Hematopoietic multipotent progenitor cell treated with erythropoietin and hydrocortisone succinate and interleukin-3 and kit ligand, for 8 days (in vitro differentiated cells): ENCODE measurements at places on chromosomes 11 and 22.

- DNase-seq = no peak
Measured at GRCh38 chr22:50177537-50178470, 7.3 kb downstream of the PANX2 start.

DNA sequence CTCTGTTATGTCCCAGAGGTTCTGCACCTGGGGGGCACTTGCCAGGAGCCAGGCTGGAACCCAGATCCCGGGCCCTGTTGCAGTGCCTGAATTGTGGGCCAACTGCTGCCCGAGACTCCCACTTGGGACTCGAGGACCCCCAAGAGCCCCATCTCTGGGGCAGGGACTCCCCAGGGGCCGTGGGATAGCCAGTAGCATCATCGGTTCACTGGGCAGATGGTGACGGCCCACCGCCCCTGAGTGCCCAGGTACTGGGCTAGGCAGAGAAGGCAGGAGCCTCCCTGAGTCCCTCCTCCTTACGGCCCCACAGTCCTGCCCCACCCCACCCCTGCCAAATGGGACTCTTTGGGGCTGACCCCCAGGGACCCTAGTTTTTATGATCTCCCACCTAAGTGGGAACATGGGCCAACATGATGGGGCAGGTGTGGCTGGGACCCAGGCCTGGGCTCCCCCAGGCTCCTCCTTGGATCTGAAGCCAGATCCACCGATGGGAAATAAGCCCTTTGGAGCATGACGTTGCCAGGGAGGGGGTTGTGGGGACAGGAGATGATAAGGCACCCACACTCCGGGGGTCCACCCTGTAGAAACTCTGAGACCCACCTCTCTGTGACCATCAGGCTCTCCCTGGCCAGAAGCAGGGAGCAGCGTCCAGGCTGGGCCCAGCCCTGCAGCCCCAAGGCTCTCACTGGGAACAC is 94.5 kb upstream of the FGF3 start:
- DNase-seq = no peak

- no peak for DNase-seq
Measured at GRCh38 chr11:2951231-2952110, 22.3 kb upstream of the PHLDA2 start.

DNA sequence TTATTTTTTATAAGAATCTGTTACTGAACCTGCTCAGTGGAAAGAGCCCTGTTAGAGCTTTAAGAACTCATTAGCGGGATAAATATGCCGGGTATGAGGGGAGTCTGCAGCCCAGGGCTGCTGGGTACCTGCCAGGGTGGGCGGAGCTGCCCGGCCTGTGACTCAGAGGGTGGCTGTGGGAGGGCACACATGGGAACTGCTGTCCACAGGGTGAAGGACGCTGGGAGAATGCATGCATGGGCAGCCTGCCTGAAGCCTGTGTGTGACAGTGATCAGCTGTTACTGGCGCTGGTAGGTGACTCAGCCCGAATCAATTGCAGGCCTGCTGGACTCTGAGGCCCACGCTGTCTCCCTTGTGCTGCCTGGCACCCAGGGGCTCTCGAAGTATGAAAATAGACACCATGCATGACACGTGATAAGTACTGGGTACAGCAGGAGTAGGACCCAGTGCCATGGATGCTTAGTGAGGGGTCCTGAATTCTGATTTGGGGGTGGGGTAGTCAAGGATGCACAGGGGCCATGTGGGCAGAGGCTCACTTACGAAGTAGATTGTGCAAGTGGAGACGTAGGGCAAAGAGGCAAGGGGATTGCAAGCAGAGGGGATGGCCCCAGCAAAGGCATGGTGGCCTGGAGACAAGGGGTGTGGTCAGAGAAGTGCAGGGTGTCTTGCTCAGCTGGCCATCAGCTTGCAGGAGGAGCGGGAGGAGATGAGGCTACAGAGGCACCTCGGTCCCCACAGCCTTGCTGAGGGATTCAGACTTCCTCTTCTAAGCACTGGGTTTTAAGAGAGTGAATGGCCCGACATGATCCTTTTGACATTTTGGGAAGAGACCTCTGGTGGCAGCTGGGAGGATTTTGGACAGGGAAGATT is 36.5 kb downstream of the GRIK4 start:
- DNase-seq = peak; percentile 35

GRCh38 chr11:859394-860131 is 16.9 kb downstream of the TSPAN4 start:
- DNase-seq = peak; percentile 95

DNA sequence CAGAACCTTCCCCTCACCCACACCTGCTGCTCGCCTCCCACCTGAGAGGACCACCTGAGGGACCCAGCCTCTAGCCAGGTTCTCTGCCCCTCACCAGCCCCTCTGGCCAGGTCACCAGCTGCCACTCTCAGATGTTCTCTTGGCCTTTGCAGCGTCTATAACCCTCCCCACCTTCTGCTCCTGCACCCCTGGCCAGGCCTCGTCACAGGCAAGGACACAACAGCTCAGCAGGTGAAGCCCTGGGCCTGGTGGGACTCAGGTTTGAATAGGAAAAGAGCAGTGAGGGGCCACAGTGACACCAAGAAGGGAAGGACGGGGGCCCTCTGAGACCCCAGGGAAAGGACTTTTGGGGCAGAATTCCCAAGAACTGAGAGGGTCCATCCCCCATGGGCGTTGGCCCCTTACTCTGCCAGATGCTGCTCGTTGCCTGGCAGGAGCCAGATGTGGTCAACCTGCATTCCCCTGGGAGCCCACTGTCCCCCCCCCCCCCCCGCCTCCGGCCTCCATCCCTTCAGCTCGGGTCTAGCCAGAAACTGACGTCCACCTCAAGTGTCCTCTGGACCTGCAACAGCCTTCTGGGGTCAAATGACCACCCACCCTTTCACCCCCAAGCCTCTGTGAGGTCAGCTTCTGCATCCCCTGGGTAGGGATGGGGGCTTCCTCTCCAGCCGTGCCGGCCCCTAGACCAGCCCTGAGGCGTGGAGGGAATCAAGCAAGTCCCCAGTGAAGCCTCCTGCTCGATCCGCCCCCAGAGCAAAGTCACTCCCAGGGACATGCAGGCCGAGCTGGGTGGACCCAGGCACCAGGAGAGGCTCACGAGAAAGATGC is 28.7 kb downstream of the SBF1 start:
- no peak for DNase-seq

DNA sequence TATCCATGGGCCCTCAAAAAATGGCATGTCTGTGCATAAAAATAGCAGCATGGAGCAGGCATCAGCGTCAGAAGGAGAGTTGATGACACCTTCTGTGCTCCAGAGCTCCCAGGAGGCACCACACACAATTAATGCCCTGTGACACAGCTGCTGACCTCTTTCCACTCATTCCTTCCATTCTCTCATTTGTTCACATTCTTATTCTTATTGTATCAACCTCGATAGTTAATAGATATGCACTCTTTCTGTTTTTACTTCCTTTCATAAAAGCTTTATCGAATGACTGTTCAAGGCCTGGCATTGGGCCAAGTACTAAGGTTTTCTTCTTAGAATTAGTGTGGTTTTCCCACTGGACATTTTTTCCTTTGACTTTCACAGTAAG is 266.0 kb upstream of the MTNR1B start:
- no peak for DNase-seq
